ENCODE measurements at places on chromosomes 7 and 10.

DNA sequence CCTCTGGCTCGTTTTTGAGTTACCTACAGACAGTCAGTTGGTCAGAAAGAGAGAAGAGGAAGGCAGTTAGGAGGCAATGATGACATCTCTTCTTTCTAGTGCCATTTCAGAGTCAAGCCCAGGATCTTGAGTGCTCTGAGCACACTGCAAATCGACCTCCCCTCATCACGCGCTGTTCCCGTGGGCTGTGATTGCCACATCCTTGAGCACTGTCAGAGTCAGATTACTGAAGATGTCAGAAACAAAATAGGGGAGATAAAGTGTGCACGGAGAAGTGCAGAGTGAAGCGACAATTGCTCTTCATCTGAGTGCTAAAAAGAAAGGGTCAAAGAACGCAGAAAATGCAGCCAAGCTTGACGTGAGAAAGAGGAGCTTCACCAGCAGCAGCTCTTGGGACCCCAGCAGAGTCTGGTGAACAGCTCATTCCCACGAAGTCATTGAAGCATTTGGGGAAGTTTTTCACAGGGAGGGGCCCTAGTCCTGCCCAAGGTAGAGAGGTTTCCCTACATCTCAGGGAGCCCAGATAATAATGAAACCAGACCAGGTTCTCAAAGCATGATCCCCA is 661.7 kb upstream of the AUTS2 start:
- DNase-seq = no peak

- no peak for DNase-seq
Measured at GRCh38 chr7:150401424-150401790, 22.3 kb downstream of the ZNF775 start.

DNA sequence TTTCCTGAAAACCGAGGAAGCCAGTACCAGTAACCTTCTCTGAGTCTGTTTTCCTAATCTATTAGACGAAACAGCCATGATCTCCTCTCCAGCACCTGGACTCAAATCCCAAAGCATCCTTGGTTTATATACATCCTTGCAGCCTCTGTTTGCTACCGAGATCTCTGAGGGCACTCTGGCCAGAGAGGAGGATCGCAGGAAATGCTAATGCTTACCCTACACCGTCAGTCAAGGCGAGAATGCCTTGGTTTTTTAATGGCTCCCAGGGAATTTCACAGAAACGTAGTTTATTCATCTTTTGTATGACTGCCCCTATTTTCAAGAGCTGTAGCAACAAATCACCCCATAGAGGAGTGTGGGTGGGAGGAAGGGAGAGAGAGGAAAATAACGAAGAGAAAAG is 91.5 kb upstream of the CALN1 start:
- no peak for DNase-seq

- no peak for DNase-seq
Measured at GRCh38 chr10:119025776-119026175, 3.7 kb upstream of the NANOS1 start.

DNA sequence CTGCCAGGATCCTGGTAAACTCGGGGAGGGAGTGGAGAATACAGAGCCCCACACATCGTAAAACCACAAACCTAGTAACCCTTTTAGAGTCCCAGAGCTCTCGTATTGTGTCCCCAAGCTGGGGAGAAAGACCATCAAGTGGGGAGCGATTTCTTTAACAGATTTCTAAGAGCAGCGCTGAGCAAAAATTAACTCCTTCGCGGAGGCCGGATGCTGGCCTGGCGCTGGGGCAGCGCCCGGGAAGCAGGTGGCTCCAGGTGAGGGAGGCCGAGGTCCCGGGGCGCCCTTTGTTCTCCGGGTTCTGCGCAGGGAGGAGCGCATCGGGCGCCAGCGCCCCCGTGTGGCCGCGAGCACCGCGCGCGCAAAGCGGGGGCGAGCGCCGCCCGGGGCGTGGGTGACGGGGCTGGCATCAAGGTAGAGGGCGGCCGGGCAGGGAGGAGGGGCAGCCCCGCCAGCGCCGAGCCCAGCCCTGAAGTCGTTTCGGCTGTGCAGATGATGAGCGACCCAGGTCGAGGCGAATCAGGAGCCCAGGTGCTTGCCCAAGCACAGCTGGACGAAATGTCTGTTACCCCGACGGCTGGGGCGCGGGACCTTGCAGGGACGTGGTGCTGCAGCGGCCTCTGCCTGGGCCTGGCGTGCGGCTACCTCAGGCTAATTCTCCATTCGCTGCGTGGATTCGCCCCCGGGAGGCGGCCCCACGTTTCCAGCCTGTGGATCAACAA is 10.4 kb upstream of the FGFR2 start:
- DNase-seq = peak; percentile 27

GRCh38 chr7:32479574-32480200 is 10.5 kb downstream of the LSM5 start:
- DNase-seq = no peak

DNA sequence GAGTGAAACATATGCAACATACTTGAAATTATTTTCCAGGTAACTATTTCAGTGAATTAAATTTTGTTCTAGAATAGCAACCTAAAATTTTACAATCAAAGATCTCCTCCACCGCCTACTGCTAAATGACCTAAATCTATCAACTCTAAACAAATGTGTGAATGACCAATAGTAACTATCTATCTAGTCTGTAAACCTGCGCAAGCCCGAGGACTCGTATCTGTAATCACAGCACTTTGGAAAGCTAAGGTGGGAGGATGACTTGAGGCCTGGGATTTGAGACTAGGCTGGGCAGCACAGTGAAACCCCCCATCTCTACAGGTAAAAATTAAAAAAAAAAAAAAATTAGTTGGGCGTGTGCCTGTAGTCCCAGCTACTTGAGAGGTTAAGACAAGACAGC is 83.0 kb downstream of the NEBL start:
- no peak for DNase-seq

DNA sequence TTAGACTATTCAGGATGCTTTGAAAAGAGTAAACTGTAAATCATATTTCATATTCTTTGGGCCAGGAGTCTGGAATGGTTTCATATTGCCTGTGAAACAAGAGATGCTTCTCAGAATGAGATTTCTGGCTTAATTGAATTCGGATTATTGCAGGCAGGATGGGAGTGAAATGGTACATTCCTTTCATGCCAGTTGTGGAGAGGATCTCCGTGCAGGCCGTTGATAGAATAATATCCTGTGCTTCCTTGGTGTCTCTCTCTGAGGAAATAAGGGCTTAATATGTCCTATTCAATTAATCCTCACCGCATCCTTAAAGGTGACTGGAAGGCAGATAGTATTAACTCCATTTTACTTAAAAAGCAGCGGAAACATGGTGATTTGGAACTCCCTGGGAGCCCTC is 56.6 kb downstream of the CUX1 start:
- DNase-seq = no peak

- DNase-seq = no peak
Measured at GRCh38 chr10:33179067-33179466, 155.4 kb downstream of the NRP1 start.

DNA sequence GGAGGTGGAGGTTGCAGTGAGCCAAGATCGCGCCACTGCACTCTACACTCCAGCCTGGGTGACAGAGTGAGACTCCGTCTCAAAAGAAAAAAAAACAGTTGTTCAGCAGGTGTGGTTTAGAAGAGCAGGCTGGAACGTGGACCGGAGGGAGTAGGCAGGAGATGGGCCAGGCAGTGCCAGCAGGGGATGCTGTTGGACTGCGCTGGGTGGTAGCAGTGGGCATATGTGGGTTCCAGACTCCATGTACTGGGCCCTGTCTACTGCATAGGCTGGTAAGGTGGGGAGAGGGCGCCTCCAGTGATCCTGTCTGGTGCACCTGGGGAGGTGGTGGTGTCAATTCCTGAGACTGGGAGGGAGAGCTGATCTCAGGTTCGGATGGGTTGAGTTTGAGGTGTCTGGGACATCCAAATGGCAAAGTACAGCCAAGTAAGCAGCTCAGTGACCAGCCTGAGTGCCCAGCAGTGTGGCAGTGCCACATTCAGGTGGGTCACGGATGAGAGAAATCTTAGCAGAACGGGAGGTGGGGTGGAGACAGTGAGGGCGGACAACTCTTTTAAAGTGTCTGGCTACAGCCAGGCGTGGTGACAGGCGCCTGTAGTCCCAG is 25.9 kb downstream of the SFXN4 start:
- DNase-seq = no peak

- no peak for DNase-seq
Measured at GRCh38 chr10:126235091-126235978, 152.9 kb downstream of the ADAM12 start.

GRCh38 chr7:35985126-35985754 is 167.8 kb upstream of the EEPD1 start:
- DNase-seq = peak; percentile 52

DNA sequence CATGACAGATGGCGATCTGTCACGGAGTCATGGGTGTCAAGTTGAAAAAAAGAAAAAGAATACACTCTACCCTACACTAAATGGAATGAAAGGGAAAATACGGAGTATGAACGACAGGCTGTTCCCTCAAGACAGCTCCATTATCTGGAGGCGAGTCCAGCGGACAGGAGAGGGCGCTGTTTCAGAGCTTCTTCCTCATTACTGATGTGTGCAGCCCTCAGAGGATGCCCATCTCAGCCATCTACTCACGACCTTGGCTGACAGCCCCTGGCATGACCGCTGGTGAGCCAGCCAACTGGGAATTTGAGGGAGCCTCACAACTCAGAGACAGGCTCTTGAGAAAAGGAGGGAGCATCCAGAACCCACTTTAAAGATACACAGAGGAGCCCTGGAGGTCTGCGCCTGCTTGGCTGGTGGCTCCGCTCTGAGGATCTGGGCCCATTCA is 49.6 kb upstream of the SMNDC1 start:
- peak; percentile 82 for DNase-seq

DNA sequence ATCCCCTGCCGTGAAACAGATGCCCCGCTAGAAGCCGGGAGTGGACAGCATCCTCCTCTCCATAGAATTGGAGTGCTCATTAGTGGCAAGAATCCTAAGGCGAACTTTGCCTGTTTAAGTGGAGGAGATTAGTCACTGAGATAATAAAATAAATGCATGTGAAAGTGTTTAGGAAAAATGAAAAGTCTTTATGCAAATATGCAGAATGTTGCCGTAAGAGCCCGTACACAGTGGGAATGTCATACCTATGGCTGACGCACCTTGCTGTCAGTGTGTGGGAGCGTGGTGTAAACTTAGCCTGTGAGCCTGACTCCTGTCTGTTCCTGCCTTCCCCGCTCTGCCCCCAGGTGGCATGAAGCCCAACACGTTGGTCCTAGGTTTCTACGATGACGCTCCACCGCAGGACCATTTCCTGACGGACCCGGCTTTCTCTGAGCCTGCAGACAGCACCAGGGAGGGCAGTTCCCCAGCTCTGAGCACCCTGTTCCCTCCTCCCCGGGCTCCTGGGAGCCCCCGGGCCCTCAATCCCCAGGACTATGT is 1.7 kb upstream of the TRIP6 start:
- peak; percentile 46 for DNase-seq

DNA sequence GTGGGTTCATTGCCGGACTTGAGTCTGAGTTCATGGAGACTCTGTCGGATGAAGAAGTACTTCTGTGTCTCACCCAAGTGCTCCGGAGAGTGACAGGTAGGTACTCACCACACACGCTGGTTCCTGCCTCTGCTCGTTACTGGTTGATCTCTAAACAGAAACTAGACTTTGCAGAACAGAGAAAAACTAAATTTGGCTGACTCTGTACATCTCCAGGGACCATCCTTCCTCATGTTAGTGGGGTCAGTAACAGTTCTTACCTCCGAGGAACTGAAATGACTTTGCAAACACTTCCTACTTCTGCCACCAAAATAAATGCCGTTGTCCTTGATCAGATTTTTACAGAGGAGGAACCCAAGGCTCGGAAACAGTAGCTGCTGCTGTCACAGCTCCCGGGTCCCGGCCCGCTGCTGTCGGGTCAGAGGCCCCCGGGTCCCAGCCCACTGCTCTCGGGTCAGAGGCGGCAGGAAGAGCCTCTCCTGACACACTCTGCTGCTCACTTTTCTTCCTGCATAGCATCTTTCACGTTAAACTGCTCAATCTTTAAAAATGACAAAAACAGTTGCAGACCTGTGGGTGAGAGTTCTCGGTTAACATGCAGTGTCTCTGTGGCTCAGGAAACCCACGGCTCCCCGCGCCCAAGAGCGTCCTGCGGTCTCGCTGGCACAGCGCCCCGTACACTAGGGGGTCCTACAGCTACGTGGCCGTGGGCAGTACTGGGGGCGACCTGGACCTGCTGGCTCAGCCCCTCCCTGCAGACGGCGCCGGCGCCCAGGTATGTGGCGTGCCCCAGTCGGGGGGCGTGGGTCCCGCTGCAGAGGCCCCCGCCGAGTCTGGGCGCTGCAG is 4.8 kb upstream of the MTG1 start:
- DNase-seq = no peak

DNA sequence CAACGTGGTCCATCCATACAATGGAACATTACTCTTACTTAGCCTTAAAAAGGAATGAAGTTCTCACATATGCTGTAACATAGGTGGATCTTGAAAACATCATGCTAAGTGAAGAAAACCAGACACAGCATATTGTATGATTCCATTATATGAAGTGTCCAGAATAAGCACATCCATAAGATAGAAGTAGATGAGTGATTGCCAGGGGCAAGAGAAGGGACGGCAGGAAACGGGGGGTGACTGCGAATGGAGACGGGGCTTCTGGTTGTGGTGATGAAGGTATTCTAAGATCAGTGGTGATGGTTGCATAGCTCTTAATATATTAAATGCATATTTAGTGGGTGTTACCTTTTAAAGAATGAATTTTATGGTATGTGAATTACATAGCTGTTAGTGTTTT is 29.8 kb downstream of the UBE3C start:
- no peak for DNase-seq

DNA sequence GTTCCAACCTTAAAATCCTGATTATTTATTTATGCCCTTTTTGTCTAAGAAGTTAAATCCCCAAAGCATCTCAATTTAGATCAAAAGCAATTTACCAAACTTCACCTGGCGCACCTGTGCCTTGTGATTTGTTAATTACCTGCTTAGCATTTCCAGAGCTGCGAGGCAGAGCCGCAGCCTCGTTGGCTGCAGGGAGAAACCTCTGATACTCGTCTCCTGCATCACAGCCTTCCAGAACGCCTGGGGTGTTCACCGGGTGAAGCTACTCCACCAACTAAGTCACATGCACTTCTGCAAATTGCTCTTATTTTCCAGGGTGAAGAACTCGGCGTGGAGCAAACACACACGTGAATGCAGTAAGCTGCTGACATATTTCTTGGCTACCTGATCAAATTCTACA is 198.1 kb upstream of the RNF32 start:
- DNase-seq = no peak

DNA sequence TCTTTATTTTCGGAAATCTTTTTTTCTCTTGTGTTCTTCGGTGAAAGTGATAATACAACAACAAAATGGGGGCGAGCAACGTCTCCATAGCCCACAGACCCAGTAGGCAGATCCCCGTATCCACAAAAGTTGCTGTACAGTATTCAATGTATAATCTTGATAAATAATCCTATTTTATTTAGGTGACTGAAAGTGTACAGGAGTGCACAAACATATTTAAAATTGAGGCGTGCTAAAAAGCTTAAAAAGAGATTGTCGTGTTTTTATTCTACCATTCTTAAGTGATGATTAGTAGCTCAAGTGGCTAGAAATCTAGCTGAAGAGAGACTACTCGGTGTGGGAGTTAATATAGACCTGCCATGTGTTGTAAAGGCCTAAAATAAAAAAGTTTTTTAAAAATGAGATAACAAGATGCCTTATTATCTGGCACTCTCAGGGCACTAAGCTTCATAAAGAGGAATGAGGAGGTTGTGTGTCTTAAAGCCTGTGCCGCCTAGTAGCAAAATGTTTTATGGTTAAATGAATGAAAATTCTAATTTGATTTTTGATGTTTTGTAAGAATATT is 1.6 kb downstream of the CAPZA2 start:
- no peak for DNase-seq

- no peak for DNase-seq
Measured at GRCh38 chr7:158358926-158359645, 228.5 kb downstream of the PTPRN2 start.

GRCh38 chr10:43997330-43997729 is 348.6 kb upstream of the ZNF32 start:
- no peak for DNase-seq

- DNase-seq = no peak
Measured at GRCh38 chr10:87059401-87059800, 35.2 kb downstream of the GLUD1 start.

All from omental fat pad (tissue), 4 donors.